ENCODE measurements at places on chromosomes 7 and 10. TPM values are rescaled to one million over a fixed set of nuclear protein-coding genes. Genes with fewer than 3 reads are reported as not detected.

- DNase-seq = no peak
These were observed 55.8 kb upstream of the SEMA3C start for GRCh38 chr7:80974396-80975358.

DNA sequence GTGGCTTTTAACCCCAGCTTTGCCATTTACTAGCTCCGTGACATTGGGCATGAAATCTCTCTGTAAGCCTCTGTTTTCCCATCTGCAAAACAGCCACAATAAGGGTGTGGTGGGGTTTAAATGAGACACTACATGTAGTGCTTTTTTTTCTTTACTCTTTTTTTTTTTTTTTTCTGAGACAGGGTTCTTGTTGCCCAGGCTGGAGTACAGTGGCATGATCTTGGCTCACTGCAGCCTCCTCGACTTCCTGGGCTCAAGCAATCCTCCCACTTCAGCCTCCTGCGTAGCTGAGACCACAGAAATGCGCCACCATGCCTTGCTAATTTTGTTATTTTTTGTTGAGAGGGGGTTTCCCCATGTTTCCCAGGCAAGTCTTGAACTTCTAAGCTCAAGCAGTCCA is 8.3 kb upstream of the DENND10 start:
- no peak for DNase-seq

DNA sequence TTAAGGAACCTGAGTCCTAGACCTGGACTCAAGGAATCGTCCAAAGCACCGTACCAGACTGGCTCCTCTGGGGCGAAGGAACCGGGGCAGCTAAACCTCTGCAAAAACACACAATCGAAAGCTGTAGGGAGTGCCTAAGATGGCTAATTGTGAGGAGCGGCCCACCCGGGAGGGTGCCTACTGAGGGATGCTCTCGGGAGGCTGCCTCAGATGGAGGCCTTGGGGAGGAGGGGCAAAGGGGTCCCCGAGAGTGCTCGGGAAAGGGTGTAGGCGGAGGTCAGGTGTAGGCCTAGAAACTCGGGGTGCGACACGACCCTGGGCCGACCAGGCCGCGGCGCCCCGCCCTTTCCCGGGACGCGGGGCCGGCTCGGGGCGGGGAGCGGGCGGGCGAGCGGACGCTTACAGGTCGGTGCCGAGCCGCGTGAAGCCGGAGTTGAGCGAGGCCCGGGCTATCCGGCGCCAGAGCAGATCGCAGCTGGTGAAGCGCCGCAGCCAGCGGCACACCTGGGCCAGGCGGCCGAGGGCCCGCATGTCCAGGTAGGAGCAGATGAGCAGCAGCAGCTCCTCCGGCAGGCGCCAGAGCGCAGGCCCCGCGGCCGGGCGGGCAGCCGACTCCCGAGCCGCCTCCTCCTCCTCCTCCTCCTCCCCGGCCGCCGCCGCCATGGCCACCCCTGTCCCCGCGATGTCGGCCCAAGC is 844 bp downstream of the FBXW4 start:
- DNase-seq = peak; percentile 72

DNA sequence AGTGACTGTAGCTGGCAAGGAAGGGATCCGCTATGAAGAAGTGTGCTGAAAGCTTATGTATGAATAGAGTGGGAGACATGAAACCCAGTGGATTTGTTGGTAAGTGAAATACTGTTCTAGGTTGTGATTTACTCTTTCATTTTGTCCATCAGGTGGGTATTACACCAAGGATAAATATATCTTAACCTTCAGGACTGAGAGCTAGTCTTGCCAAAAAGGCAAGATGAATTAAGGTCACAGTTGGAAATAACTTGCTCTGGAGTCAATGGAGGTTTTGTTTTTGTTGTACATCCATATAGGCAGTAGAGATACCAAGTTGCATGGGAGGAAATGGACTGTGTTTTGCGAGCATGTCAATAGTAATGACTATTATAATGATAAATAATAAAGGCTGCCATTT is 190.6 kb downstream of the TMEM178B start:
- DNase-seq = no peak

CASD1 gene
- polyA plus RNA-seq = 8.6 TPM

AOAH gene
- 13.9 TPM for polyA plus RNA-seq

DNA sequence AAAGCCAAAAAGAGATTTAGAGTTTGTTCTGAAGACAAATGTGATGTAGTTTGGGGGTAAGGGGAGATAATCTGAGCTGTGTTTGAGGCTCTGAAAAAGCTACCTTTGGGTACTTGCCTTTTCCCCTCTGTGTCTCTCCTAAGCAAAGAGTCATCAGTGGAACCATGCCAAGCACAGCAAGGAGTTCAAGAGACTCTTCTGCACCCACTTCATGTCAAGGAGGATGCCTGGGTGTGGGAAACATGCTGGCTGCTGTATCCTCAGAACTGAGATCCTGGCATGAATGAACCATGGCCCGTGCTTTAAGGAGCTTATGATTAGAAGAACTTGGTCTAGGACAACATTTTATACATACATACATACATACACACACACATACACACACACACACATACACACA is 142.9 kb downstream of the NOC3L start:
- DNase-seq = no peak

GRCh38 chr10:103759100-103759781 is 96.1 kb downstream of the SH3PXD2A start:
- DNase-seq = peak; percentile 42

CPEB3 gene
- polyA plus RNA-seq = 0.74 TPM

- no peak for DNase-seq
These were observed 143.3 kb downstream of the KMT2E start for GRCh38 chr7:105157278-105157677.

- no peak for DNase-seq
These were observed 10.0 kb upstream of the PRKAR2B start for GRCh38 chr7:107034553-107034952.

DNA sequence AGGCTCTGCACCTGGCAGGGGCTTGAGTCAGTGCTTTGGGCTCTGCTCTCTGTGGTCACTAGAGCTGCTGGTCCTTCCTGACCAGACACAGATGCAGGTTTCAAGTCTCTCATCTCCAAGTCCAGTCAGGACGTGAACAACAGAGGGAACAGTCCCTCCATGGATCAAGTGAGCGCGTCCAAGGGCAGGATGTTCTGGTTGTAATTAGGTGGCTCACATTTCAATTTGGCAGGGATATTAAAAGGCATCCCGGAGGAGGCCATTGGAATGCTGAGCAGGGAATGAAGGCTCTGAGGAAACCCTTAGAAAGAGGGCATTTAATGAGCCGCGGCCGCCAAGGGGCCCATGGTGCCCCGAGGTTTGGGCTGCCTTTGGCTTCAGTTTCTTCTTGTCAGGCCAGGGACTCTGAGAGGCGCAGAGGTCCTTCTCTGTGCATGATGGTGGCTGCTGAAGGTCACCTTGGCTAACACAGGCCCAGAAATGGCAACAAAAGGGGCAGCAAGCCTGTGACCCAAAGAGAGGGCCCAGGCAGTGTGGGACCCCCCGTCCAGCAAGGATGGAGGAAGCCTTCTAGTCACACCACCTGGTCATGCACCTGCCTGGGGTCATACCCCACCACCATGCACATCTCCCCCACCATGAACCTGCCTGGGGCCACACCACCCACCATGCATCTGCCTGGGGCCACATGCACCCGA is 30.7 kb upstream of the INPP5A start:
- no peak for DNase-seq

DNA sequence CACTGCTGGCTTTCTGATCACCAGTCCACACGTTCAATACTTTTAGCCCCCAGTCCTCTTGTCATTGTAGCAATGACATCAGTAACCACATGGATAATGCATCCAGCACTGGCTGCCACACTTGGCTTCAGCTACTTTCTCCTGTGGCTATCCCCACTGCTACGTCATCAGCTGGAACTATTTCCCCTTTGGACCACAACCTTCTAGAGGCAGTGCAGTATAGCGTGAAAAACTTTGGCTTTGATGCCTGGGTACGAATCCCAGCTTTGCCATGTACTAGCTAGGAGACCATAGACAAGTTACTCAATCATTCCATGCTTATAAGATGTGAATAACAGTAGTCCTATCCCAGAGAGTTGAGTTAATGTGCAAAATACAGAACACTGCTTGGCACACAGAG is 63.2 kb downstream of the CCDC3 start:
- no peak for DNase-seq

EGR2 gene
- polyA plus RNA-seq = 0.15 TPM

SORCS3 gene
- 0.57 TPM for polyA plus RNA-seq

DNA sequence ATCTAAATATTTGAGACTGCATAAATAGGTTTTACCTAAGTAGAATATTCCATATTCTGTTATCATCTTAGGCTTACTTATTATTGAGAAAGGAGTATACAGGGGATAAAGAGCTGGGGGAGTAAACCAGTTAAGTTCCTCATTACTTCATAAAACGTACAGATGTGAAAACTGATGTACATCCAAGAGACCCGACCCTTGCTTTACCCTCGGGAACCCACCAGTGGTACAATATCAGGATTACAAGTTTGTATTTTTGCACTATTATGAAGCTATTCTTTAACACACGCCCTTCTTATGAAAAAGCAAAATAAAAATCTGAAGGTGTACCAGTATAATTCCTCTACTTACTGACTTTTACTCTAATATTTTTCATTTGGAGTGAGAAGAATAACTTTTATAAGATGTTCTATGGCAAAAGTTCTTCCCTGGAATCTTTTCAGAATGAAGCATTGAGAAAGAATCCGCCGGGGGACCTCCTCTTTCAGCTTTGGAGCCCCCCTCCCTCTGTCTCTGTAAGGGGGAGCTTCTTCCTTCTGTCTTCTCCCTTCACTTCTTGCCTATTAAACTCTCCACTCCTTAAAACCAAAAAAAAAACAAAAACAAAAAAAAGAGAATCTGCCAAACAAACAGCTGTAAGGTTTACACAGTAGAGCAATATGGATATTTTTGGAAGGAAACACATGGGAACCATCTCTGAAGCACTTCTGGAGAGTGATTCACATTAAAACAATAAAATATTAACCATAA is 550.0 kb downstream of the TNS3 start:
- no peak for DNase-seq

FEZF1 gene
- polyA plus RNA-seq = not detected

DNA sequence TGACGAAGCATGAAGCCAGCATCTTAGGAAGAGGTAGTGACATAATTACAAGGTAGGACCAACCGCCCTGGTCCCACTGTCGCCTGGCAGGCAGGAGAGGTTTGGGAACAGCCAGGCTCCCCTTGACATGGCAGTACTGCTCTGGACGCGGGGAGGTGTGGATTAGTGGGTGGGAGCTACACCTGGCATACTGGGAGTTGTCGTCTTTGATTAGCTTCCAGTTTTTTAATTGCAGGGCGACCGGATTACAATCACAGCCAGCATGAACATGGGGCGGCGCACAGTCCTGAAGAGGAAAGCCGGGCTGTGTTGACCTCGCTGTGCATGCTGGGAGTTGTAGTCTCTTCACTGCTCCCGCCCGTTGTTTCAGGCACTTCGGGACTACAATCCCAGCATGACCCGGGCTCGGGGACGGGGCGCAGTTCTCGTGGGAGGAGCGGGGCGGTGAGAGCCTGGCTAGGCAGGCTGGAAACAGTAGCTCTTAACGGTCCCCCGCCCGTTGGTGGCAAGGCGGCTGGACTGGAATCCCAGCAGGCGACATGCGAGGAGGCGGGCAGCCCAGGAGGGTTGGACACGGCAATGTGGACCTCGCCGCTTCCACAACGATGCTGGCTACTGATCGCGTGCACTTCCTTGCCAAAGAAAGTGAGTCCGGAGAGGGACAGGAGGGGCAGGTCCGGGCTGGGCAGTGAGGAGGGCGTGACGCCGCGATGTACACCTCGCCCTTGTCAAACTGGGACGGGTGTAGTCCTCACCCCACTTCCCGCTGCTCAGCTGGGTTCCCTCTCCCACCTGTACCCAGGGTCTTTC is 98.0 kb upstream of the ZNF722 start:
- DNase-seq = peak; percentile 95

TEX47 gene
- polyA plus RNA-seq = not detected

- no peak for DNase-seq
These were observed 601.9 kb upstream of the GALNT17 start for GRCh38 chr7:70529914-70530585.

FZD8 gene
- not detected for polyA plus RNA-seq
